CD4-positive, alpha-beta T cell treated with Interferon alpha-2 for 1 hour (primary cell): ENCODE measurements at places on chromosomes 12 and 14.

GRCh38 chr12:26028953-26029735, 70.7 kb downstream of the RASSF8 start:
- DNase-seq: no peak

DNA sequence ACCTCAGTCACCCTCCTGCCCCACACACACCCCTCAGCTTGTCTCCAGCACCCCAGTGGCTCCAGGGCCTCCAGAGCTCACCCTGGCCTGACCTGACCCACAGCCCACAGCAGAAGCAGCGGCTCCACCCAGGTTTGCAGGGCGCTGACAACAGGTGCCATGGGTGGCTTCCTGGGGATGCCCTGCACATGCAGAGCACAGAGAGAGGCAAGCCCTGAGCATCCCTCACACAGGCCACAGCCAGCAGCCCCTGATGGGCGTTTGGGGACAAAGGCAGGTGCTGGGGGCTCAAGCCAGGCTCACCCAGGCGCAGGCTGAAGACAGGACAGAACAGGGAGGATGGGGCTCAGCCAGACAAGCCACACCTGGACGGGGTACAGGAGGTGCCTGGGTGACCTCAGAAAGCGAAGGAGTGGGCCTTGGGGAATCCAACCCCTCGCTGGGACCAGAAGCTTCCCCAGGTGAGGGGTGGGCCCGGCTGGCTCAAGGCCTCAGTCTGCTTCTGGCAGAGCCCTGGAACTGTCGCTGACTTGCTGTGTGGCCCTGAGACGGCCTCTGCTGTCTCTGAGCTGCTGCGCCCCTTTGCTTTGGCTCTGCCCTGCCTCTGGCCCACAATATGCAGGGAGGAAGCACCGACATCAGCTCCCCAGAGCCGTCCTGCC, 10.6 kb downstream of the ARL6IP4 start:
- DNase-seq: no peak

GRCh38 chr12:97022536-97023230, 115.6 kb downstream of the NEDD1 start:
- DNase-seq: no peak

DNA sequence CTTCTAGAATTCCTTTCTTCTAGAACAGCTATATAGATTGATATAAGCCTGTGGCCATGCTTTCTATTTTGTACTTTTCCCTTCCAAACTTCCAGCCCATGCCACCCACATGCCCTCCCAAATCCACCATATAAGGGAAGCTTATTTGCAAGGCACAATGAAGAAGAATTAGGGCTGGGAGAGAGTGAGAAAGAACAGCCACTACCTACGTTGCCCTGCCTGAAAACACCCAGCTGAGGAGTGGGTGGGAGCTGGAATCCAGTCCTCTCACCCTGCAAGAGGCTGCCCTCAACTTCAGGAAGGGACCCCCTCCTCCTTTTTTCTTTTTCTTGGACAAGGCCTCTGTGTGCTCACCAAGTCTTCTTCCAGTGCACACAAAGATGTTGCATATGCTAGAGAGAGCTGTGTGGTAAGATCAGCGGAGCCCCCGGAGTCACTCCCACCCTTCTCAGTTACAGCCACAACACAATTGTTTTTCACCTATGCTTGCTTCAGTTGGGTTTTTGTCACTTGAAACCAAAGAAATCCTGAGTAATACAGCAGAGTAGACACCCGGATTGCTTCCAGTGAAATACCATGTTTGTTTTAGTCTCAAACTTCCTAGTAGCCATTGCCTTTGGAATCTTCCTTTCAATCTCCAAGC, 38.8 kb downstream of the CDKL1 start:
- DNase-seq: no peak

- DNase-seq: no peak
Observed at GRCh38 chr14:104020471-104020870, 65.0 kb upstream of the ASPG start.
